ENCODE measurements at places on chromosomes 11 and 22.

- no peak for DNase-seq
These were observed 53.8 kb downstream of the KCNA4 start for GRCh38 chr11:29963036-29963435.

- DNase-seq: peak; percentile 91
These were observed at the start of gene LRRC75B for GRCh38 chr22:24592851-24593558. Gene LRRC75B, minus strand, starts transcription at chr22:24593073. Its CDS starts 34 bp downstream, at chr22:24593039.

DNA sequence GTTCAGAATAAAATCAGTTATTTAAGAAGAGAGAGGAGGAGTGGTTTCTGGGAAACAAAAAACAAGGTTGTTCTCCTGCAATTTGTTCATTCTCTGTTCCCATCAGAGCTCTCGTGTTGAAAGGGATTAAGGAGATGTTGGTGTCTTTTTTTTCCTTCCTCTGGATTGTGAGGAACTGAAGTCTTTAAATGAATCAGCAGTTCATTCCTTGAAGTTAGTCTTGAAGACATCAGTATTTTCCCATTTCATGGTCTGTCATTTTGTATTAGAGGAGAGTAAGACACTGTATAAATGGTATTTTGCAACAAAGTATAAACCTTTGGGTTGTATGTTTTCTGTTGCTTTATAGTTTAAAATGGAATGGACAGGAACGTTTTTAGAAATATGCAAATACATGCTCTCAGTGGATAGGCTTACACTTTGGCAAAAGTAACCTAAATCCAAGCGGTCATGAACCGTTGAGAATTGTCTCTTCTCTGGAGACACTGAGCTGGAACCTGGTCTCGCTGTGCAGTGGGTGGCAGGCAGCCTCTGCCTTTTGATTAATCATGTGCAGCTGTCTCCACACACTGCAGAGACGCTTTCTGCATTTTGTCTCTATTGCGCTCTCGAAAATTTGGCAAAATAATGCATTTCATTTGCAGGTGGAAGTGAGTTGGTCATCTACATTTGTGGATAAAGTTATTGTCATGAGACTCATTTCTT lies 33.0 kb downstream of the SAMM50 start:
- DNase-seq: peak; percentile 91

DNA sequence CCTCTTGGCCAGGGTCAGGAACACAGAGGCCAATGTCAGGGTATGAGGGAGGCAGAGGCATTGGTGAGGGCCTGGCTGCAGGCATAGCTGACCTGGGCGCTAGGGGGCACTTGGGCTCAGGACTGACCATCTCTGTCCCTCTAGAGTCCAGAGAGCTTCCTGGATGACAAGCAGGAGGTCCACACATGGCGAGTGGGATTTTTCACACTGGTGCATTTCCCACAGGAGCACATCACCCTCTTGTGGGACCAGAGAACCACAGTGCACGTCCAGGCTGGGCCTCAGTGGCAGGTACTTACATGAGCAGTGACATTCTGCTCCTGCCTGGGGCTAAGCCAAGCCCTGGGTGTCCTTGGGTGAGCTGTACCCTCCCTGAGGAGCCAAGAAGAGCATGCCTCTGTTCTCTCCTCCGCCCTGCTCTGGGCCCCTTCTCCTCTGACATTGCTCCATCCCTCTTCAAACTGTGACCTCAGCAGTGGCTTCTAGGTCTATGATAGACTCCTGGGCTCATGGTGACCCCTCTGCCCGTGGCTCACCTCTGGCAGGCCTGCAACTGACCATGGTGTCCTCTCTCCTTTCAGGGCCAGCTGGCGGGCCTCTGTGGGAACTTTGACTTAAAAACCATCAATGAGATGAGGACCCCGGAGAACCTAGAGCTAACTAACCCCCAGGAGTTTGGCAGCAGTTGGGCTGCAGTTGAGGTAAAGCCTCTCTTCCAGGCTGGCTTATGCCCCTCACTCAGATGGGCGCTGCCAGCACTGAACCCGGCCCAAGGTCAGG lies 46.6 kb downstream of the OTOG start:
- DNase-seq: no peak

GRCh38 chr11:126687477-126687876 lies 313.1 kb downstream of the KIRREL3 start:
- DNase-seq: no peak

GRCh38 chr11:44753961-44754645 lies 27.3 kb downstream of the TSPAN18 start:
- DNase-seq: peak; percentile 58

DNA sequence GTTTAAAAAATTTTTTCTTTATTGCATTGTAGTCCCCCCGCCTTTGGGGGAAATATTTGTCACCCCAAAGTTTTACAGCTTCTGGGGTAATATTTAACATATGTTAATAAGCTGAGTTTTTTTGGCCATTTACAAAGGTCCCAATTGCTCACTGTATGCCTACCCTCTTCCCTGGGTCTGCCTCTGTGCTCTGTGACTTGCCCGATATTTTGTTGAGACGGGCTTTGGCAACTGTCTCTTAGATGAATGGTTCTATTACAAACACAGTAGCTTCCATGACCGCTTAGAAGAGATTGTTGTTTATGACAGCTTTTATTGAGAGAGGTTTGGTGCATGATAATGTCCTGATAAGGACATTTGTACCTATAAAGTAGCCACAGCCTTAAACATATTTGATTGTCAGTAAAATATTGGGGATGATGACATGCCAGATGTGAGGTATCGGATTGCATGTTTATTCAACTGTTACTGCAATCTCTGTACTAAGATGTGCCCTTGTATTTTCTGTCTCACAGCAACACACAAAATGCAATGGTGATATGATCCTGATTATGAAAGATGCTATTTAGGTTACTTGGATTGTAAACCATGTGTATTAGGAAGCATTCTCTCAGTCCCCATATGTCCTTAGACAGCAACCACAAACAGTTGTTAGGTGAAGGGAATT lies 103.1 kb downstream of the TEAD1 start:
- DNase-seq: peak; percentile 84

GRCh38 chr22:44186121-44186510 lies 5.4 kb downstream of the PARVG start:
- no peak for DNase-seq

DNA sequence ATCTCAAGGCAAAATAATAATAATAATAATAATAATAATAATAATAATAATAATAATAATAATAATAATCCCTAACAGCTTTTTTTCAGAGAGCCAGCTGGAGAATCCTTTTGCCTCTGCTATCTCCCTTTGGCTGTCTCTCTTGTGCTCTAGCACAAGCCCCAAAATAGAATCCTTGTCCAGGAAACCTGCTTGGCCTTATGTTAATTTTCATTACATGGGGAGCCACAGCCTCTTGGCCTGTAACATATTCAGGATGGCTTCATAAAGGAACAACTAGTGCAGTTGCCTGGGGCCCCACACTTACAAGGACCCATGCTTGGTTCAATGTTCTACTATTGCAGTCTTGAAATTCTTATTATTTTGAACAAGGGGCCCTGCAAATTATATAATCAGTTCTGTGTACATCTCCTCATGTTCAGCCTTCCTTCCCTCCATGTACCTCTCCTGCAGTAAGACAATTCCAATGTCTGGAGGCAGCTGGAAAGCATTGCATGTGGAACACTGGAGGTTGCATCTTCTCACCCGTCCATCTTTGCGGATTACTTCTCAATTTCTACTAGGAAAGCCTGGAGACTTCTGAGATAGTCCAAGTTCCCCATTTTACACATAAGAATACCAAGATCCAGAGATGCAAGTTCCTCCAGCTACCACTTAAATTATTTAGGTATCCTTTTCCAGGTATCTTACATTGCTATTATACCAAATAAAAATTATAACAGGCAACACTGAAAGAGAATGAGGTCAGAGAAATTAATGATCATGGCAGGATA lies 37.8 kb upstream of the SORL1 start:
- DNase-seq: no peak

DNA sequence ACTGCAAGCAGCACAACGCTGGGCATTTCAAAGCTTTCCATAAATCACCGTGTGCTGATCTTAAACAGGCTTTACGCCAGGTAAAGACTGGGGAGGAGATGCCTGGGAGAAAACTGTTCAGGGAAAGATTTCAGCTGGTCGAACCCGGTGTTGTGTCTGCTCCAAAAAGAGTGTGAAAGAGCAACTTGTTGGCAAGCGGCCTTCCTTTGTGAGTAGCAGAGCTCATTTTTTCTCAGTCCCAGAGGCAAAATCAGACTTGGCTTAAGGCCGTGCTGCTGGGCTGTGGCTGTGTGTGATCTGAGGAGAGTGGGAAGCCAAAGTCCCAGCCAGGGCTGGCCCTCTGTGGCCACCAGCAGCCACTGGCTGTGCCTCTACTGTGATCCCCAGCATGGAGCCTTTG lies 75.7 kb upstream of the E2F8 start:
- DNase-seq: no peak

DNA sequence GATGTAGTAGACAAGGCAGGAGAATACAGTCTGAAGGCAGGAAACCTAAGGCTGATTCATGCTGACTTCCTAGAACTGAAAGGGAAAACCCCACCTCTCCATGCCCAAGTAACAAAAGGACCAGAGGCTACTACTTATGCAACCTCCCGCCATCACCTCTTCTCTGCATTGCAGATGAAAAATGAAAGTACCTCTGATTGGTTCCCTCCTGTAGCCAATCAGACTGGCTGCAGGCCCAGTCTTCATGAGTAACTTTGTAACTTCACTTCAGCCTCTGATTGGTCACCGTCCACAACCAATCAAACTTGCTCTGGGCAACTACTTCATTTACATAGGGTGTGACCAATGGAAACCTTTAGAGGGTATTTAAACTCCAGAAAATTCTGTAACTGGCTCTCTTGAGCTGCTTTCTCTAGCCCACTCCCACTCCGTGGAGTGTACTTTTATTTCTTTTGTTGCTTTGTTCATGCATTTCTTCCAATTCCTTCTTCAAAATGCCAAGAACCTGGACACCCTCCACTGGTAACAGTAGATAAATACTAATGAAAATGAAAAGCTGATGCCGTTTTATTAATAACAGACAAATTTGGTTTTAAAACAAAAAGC lies 5.2 kb upstream of the MAP6 start:
- DNase-seq: no peak

DNA sequence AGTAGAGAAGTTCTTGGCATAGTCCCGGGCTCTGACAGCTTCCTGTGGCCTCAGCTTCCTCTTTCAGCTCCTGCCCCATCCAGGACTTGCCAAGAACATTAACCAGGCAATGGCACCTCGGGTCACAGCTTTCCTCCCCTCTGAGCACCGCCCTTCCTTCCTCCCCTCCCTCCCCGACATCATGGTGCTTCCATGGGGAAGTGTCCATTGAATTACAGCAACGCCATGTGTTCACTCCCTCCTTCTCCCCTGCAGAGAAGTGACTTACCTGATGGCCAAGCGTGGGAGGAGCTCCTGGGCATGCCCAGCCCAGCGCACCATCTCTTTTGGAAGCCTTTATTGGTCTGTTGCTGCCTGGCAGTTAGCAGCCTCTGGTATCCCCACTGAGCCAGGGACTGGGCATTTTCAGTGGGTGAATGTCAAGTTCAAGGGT lies 25.8 kb upstream of the DAGLA start:
- DNase-seq: no peak

DNA sequence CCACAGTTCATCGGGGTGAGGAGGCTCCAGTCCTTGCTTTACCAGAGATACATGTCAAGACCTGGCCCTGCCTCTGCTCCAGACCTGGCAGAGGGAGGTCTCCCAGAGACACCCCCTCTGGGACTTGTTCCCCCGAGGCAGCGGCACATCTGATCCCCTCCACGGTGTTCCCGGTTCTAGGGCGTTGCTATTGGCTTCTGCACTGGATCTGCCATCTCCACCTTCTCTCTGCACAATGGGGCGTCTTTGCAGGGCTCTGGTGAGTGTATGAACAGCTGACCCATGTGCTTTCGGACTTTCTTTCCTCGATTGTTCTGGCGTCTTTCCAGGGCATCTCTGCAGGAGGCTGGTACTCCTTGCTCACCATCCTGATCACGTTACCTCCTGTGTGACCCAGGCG lies 930.4 kb downstream of the TBC1D22A start:
- DNase-seq: no peak

- DNase-seq: no peak
These were observed 102.3 kb downstream of the CHST1 start for GRCh38 chr11:45563171-45563570.

DNA sequence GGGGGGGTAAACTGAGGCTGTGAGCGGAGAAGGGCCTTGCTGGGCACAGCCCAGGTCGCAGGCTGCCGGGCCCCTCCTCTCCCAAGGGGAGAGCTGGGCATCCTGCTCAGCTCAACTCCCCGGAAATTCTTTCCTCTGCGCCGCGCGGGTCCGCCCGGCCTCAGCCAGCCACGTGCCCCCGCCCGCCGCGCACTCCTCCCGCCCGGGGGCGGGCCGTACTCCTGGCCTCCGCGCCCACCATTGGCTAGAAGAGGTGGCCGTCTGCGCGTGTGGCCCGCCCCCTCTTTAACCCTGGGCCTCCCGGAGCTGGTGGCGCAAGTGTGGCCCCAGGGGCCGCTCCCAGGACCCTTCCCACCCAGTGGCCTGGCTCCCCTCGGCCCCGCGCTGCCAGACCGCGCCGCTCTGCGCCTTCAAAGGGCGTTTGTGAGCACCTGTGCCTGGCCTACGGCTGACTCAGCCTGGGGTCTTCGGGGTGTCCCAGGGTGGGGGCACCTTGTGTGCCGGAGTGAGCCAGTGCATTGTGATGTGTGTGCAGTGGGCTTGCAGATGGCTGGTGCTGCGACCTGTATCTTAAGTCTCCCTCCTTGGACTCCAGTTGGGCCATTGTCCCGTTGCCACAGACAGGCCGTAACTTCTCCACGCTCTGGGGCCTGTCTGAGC lies 2.0 kb downstream of the MRGPRF start:
- DNase-seq: peak; percentile 97

GRCh38 chr11:26974069-26974783 lies 19.7 kb upstream of the FIBIN start:
- DNase-seq: peak; percentile 81

- DNase-seq: no peak
These were observed 75.3 kb upstream of the MTNR1B start for GRCh38 chr11:92894197-92894596.

DNA sequence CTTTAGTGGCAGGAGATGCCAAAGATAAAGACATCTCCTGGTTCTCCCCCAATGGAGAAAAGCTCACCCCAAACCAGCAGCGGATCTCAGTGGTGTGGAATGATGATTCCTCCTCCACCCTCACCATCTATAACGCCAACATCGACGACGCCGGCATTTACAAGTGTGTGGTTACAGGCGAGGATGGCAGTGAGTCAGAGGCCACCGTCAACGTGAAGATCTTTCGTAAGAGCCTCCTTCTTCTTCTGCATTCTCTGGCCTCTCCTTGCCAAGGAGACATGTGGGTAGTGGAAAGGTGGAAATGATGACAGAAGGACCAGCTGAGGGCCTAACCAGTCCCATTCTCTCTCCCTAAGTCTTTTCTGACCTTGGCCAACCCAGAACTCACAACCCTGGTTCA lies 110.1 kb upstream of the TTC12 start:
- no peak for DNase-seq

All from adipocyte (in vitro differentiated cells).